GF-D8 (cell line): ENCODE measurements at places on chromosomes 7 and 10.

DNA sequence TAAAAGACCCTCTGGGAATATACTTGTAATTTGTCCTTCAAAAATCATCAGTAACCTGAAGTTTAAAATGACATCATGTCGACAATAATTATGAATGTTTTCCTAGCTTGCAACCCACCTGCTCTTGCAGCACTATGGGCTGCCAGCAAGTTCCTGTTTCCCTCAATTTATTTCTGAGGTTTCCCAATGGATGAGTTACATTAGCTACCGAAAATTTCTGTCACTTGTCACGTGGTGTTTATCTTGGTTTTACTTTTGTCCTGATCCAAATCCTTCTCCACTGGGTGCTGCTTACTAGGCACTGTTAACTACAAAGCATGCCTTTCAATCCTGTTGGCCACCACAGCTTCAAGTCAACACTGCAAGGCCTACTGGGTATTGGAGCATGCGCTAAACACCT, 31.5 kb downstream of the GIMAP8 start:
- DNase-seq = no peak

DNA sequence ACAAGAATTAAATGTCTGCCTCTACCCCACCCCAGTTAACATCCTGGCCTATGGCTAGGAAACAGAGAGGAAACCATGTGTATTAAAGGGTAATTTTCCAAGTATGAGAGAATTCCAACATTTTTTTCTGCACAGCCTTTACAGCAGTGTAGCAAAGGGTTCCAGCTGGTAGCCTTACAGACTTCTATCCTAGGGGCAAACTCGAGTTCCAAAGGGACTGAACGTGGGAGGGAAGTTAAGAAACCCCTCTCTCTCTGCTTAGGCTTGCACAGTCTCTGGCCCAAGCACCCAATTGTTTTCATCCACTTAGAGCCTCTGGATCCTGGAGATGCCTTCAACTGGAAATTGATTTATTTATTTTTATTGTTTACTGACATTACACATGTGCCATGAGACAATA, 60.3 kb downstream of the SLC16A12 start:
- DNase-seq = no peak

DNA sequence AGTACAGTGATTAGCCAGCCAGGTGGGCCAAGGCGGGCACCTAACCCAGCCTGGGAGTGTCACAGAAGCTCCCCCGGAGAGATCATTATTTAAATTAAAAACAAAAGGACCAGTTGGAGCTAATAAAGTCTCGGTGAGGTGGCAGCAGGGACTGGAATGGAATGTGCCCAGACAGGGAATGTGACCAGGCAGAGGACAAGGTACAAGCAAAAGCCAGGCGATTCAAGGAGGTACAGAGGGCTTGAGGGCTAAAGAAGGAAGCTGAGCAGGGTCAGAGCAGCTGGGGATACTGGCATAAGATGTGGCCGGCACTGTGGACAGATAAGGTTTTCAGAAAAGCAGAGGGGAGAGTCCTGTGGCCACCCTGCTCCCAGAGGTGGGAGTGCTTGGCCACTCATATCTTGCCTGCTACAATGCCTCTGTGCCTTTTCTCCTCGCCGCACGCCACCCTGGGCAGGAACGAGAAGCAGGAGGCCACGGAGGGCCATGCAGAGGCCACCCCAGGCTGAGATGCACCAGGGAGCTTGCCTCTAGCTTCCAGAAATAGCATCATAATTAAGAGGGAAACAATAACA, 13.2 kb downstream of the TMEM273 start:
- DNase-seq = no peak

DNA sequence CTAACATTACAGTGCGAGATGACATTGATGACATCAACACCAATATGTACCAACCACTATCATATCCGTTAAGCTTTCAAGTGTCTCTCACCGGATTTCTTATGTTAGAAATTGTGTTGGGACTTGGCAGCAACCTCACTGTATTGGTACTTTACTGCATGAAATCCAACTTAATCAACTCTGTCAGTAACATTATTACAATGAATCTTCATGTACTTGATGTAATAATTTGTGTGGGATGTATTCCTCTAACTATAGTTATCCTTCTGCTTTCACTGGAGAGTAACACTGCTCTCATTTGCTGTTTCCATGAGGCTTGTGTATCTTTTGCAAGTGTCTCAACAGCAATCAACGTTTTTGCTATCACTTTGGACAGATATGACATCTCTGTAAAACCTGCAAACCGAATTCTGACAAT, 4.3 kb downstream of the GPR22 start:
- no peak for DNase-seq

GRCh38 chr7:116578526-116578925, 53.7 kb downstream of the CAV1 start:
- DNase-seq = no peak

DNA sequence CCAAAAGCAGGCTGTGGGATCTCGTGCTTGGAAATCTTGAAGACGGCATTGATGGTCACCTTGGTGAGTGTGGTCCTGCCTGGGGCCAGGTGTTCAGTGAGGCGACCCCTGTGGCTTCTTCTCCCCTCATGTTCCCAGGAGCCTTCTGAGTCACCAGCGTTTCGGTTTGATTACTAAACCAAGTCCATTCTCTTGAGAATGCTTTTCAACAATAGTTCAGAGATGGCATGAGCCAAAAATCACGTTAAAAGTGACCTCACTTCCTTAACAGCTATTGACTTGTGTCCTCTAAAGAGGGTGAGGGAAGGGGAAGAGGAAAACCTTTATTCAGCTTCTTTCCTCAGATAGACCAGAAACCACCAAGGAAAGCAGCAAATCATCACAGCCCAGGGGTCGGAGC, 315.2 kb downstream of the GATA3 start:
- no peak for DNase-seq

- no peak for DNase-seq
These were observed 33.6 kb downstream of the ST7 start for GRCh38 chr7:116986611-116987565.

GRCh38 chr10:5105626-5106025, 11.4 kb downstream of the AKR1C3 start:
- DNase-seq = no peak

DNA sequence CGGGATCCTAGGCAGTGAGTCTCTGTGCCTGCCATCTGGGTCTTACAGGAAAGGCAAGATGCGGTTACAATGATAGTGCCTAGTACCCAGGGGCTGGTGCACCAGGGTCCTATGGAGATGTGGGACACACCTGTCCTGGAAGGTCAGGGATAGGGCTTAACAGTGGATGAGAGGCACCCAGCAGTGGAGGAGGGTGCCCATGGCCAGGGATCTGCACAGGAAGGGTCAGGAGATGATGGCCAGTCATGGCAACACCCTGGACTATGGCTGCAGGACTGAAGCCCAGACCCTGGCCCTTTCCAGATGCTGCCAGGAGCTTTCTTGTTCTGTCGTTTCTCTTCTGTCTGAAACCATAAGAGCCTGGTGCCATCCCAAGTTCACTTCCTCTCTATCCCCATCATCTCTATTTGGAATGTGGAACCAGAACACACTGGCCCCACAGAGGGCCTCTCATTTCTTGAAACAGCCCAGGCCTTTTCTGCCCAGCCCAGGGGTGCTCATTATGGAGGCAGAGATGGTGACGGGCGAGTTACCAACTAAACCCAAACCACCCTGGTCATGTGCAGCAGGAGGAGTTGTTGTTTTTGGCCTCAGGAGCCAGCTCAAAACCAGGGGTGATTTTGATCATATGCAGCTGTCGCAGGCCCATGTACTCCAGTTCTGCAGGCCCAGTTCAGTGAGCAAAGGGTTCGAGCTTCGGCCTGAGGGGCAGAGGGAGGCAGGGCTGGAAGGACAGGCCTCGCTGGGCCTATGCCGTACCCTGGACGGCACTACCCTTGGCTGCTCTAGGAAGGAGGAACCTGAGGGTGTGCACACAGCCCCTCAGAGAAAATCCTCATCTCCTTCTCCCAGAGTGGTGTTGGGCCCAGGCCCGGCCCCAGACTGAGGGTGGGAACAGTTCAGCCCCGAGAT, 52.6 kb upstream of the GDF10 start:
- no peak for DNase-seq

DNA sequence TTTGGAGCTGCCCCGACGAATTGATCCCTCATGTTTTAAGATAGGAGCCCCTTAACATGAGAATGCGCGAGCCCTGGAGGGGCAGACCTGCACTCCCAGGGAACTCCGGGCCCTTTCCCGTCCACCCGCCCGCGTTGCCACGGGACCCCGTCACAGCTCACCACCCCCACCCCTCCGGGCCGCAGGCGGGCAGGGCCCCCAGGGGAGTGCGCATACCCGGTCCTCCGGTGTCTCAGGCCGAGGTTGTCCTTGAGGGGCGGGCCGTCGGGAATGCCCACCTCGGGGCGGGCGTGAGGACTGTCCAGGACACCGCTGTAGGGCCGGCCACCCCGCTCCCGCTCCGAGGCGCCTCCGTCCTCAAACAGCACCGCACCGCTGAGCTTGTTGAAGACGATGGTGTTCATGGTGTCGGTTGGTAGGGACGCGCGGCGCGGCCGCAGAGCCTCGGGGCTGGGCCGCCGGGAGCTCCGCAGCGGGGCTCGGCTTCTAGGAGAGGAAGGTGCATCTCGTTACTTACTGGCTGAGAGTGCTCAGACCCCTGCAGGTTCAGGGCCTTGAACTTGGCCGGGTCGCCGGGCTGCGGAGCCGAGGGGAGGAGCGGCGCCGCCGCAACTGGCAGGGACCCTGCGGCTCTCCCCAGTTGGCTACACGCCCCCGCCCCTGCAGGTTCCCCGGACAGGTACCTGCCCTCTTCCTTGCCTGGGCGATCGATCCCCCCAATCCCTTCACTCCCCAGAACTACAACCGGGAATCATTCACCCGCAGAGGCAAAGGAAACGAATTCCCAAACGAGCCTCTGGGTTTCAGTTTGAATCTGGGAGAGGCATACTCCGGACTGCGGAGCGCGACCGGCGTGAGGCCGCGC, 2.4 kb downstream of the MKX start:
- no peak for DNase-seq

- no peak for DNase-seq
These were observed 257.2 kb downstream of the GRID1 start for GRCh38 chr10:86109421-86109820.

DNA sequence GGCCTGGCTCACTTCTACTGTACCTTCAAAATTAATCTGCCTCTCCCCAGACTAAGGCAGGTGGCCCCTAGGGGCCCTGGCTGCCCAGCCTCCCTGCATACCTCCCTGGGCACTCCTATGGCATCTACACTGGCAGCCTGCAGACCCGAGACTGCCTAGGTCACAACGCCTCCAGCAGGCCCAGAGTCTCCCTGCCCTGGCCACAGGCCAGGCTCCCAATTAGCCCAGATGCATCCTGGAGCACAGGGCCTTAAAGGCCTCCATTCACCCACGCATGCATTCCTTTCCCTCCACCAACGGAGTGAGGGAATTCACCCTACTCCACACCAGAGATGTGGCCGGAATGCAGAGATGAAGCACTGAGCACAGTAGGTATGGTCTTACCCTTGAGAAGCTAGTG, 1.9 kb downstream of the CHAT start:
- no peak for DNase-seq

GRCh38 chr7:55977831-55978230, 13.4 kb downstream of the NIPSNAP2 start:
- no peak for DNase-seq

- no peak for DNase-seq
These were observed 102.2 kb downstream of the GFRA1 start for GRCh38 chr10:116170815-116171250.

DNA sequence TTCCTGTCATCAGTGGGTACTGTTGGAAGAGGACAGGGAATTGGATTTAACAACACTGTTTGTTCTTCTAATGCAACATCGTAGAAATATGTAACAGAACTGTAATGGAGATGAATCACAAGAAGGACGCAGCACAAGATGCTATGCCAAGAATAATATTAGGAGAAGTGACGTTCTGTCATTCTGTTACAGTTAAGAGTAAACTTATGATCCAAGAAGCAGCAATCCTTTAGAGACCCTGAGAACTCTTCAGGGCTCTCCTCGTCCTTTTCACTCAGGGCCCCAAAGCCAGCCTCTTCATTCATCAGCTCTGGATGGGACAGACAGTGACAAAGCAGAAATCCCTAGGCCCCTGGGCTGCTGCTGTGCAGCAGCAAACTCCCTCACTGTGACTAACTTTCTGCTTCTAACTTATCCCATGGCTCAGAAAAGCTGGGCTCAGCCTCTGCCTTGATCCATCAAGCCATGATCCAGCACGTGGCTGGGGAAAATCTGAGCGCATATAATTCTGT, 8.7 kb upstream of the IL6 start:
- no peak for DNase-seq

DNA sequence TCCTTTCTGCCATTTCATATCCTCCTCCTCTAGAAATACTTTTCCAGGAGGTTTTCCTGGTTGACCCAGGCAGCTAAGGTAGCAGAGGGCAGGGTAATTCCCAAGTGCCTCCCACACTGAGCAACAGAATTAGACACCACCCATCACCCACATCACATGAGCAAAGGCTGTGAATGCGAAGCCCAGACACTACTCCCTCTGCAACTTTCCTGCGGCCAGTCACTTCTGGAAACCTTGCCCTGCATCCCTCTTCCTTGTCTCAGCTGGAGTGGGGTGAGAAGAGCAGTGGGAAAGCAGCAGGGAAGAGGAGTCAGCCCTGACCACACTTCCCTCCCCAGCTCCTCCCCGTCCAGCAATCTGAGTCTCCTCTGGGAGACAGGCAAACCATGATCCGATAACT, 15.2 kb downstream of the TMEM176B start:
- no peak for DNase-seq

DNA sequence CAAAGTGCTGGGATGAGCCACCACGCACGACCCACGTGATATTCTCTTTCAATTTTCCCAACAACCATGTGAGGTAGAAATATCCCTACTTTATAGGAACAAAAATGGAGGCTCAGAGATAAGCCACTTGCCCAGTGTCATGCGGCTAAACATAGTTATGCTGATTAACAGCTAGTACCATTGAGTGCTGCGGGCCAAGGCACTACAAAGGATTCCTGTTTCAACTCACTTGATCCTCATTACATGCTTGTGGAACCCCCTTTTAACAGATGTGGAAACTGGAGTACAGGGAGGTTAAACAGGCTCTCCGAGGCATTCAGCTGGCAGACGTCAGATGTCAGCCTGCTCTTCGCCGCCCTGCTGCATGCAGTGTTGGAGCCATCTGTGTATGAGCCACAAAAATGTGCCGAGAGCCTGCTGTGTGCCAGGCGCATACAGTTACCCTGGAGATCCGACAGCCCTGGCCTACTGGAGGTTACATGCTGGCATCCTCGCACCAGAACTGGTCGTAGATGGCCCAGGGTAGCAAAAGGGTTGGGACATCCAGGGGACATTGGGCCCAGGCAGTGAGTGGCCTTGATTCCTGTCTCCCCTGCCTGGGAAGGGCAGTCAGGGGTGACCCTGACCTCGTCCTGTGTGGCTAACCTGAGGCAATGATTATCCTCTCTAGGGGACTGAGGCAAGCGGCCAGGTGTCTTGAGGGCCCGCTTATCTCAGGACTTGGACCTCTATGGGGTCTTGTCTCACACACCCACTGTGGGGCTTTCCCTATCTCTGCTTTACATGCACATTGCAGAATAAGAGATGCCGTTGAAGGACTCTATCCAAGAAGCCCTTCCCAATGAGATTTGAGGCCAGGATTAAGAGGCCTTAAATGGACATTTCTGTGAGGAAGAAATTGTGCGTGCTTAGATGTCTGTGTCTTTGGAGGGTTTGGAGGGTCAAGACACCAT, 18.5 kb upstream of the SRGN start:
- DNase-seq = no peak

- peak; percentile 87 for DNase-seq
These were observed 2.7 kb upstream of the AOAH start for GRCh38 chr7:36726806-36727503.
